Right atrium auricular region (tissue), 2 donors: ENCODE measurements at places on chromosomes 16 and 17.

GRCh38 chr16:74053826-74054225 is 242.8 kb upstream of the PSMD7 start:
- no peak for DNase-seq

GRCh38 chr17:39652587-39653315 is 12.4 kb upstream of the TCAP start:
- no peak for DNase-seq

DNA sequence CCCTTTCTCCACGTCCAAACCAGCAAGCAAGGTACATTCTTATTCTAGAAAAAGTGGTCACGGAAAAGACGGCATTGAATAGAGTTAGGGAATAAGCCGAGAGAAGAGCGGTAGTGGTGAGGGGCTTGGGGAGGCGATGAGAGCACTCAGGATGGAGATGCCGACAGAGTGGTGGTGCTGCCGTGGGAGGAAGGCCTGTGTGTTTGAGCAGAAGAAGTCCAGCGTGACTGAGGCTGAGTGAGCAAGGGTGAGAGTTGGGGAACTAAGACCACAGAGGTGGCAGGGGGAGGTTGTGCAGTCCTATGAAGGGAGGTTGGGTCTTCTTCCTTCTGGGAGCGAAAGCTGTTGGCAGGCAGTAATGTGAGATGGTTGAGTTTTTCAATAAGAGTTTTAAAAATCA is 252.3 kb downstream of the ABCC12 start:
- no peak for DNase-seq

DNA sequence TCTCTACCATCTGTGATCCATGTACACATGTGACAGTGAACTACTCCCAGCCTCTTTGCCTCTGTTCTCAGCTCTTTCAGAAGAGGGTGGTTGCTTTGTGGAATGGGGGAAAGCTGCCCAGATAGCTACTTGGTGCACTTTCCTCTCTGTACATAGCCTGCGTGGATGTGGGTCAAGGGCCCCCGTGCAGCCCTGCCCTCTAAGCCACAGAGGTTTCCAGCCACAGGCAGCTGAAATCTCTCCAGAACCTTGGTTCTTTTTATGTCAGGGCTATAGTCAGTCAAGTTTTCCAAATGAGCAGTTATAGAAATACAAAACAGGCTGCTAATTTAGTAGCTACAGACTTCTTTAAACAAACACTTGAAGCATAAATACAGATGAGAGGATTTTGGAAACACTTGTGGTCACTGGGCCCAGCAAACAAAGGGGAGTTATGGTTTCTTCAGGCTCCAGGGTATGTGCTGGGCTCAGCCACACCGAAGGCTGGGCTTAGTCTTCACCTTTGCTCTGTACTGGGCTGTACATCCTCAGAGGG is 199.7 kb upstream of the ASIC2 start:
- DNase-seq: no peak

DNA sequence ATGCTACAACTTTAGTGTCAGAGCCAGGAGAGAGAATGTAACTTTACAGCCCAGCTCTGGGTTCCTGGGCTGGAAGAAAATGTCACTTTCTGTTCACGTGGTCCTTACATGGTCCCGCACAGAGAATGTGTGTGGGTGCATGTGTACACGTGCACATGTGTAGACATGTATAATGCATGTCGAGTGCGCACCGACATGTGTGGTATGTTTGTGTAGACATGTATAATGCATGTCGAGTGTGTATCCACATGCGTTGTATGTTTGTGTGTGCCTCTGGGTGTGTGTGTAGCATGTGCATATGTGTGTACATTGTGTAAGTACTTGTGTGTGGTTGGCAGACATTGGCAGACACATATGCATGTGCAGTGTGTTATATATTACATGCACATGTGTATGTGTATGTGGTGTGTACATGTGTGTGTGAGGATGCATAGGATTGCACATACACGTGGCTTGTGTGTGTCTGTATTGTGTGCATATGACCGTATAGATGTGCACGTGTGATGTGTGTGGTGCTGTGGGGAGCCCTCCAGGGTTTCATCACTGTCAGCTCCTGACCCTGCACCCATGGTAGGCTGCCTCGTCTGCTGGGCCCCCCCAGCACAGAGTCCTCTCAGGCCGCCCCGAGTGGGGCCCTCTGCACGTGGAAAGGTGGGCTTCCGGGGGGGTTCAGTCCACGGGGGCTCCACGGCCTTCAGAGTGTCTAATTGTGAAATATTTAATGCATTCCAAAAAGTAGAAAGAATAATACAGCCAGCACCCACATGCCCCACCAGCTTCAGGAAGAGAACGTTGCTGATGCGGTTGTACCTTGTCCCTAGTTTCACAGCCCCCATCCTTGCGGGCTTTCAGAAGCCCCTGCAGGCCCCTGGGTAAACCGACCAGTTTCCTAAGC is 214.2 kb upstream of the GSE1 start:
- DNase-seq: no peak

GRCh38 chr16:57688987-57689761 is 5.4 kb upstream of the DRC7 start:
- no peak for DNase-seq

- DNase-seq: peak; percentile 69
Measured at GRCh38 chr17:17713839-17714238, 32.6 kb downstream of the RAI1 start.

- no peak for DNase-seq
Measured at GRCh38 chr16:84898447-84898846, 78.7 kb downstream of the CRISPLD2 start.

GRCh38 chr17:20989991-20990855 is 52.6 kb downstream of the USP22 start:
- DNase-seq: no peak

- no peak for DNase-seq
Measured at GRCh38 chr17:79624718-79625478, 14.0 kb upstream of the RBFOX3 start.

- DNase-seq: no peak
Measured at GRCh38 chr17:7946441-7946840, 14.4 kb downstream of the CNTROB start.
